Cerebellar cortex (tissue), 1 donor: ENCODE measurements at places on chromosomes 5 and 9.
A peak's percentile ranks its signal among the peaks of the same experiment; 100 is the strongest.

DNA sequence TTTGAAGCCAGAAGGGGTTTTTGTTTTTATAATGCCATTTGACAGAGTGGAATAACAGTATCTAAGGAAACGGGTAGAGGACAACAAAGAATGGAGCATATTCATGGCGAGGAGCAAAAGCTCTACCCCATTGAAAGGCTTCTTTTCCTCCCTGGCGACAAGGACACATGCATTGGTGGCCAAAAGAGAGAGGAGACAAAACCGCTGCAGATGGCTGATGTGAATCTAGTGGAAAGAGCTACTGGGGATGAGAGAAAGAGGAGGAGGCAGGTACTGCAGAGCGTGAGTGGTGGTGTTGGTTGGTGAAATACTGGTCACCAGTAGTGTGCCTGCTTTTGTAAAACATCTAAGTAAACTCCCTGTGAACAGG, 491 bp downstream of the APC start:
- DNase-seq, result peak; percentile 72

GRCh38 chr5:40150896-40151295, 528.8 kb upstream of the PTGER4 start:
- no peak for DNase-seq

- DNase-seq, result no peak
These were observed 1290.8 kb upstream of the CDH9 start for GRCh38 chr5:28329176-28329575.

DNA sequence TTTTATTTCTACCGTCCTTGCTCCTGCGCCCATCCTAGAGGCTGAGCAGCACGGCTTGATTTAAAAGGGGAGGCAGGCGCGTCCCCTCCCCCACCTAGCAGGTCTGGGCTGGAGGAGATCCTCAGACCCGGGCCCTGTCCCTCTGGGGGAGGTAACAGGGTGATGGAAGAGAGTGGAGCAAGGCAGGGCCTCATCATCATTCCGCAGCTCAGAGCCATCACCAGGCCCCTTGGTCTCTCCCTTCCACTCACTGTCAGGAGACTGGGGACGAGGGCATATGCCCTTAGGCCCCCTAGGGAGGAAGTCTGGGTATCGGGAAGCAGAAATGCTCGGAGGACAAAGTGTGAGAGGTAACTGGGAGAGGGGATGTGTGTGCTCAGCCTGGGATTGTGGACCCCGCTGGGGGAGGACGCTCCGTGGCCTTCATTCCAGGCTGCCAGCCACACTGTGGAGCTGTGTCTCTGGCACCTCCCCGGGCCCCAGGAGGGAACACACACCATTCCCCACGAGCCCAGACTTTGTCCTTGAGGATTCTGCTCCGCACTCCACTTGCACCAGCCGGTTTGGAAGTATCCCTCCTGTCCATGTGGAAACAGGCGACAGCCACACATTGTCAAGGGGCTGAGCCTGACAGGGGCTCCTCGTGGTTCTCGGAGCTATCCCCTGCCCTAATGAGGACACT, 761 bp downstream of the REEP2 start:
- peak; percentile 56 for DNase-seq

DNA sequence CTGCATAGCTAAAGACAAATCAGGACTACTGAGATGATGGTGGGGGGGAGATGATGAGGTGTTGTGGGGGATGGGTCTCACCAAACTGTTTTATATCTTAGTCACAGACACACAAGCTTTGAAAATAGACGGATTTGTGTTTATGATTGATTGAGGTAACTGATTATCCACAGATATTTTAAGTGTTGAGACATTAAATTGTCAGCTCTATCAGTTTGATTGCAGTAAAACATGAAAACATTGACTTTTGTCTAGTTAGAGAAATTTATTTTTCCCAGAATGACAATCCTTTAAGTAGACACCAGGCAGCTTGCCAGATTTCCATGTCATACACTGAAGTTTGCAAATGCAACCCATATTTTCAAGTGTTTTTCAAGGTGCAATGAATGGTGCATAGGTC, 149.8 kb downstream of the NR2F1-AS1 start:
- DNase-seq, result no peak

- DNase-seq, result no peak
These were observed 113.9 kb downstream of the DCP2 start for GRCh38 chr5:113090336-113091106.

DNA sequence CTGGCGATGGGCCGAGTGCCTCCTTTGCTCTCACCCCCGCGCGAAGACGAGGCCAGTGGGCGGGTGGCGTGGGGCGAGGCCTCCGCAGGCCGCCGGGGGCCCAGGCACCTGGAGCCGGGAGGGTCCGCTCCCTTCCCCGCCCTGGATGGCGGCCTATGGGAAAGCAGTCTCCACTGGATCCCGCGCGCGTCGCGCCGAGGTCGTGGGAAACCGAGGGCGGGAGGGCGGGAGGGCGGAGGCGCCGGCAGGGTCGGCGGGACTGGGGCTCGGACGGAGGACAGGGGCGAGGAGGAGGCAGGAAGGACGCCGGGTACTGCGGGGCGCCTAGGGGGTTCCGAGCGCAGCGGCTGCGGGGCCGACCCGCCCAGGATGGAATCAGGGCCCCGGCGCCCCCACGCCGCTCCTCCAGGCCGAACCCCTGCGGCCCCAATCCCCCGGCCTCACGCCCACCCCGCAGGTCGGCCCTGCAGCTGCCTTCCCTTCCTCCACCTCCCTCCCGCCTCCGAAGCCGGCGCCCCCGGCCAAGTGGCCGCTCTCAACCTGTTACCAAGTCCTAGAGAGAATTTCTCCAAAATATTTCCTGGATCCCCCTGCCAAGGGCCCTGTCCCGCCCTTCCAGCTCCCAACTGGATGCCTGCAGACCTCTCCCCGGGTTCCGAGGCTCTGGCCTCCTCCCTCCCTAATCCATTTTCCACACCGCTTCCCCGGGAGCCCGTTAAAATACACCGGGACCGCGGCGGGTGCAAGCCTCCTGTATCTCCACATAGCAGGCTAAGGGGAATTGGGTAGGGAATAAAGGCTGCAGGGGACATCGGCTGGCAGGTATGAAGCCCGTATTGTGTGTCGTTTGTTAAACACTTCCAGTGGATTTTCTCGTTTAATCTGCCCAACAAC, 146.3 kb downstream of the ERCC6L2 start:
- DNase-seq, result no peak

- DNase-seq, result peak; percentile 41
These were observed 1.6 kb downstream of the ARSI start for GRCh38 chr5:150301170-150301505.

GRCh38 chr5:181044093-181044599, 4.1 kb downstream of the BTNL9 start:
- DNase-seq, result no peak

DNA sequence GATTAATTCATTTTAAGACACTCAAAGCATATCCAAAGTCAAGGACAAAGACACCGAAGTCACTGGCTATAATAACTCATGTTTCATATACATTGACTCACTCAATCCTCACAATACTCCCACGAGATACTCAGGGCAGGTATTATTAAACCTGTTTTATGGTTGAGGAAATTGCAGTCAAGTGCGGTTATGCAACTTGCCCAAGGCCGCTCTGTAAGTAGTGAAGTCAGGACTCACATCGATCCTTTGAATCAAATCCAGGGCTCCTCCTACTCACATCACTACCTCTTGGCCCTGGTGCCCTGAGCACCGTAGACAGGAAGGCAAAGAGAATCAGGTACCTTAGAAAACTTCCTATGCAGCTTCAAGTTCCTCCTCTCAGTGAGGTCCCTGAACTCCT, 87.8 kb upstream of the APC start:
- no peak for DNase-seq

GRCh38 chr5:159802661-159803060, 113.6 kb upstream of the ADRA1B start:
- no peak for DNase-seq

DNA sequence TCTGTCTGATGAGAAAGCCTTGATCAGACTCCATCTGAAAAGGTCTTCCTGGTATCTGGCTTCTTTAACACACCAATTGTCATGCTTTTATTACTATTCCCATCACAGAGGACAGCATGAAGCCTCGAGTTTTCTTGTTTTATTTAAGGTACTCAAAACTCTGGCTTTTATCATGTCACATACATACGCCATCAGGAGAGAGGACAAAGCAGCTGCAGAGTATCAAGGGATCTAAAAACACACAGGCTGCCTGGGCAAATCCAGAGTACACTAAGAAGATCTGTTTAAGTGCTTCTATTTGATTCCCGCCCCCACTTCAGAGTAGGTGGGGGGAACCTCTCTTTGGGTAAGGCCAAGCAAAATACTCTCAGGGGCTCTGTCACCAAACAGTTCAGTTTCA, 277.2 kb downstream of the SPOCK1 start:
- no peak for DNase-seq

GRCh38 chr9:114046875-114047274, 31.2 kb downstream of the AMBP start:
- no peak for DNase-seq

DNA sequence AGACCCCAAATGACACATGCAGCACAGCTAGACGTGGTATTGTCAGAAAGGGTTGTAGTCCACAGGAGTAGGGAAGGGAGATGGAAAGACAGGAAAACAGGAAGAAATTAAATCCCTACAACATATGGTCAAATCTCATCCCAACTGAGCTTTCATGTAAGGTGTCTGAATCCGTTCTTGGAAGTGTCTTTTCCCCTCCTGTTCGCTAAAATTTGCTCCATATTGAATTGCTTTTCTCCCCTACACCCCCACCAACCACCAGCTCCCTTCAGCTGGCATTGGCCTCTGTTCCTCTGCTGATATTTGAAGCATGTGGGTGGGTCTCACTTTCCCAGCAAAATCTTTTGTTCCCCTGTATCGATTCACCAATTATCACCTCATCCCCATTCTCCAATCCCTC, 376.2 kb upstream of the WWC1 start:
- no peak for DNase-seq

DNA sequence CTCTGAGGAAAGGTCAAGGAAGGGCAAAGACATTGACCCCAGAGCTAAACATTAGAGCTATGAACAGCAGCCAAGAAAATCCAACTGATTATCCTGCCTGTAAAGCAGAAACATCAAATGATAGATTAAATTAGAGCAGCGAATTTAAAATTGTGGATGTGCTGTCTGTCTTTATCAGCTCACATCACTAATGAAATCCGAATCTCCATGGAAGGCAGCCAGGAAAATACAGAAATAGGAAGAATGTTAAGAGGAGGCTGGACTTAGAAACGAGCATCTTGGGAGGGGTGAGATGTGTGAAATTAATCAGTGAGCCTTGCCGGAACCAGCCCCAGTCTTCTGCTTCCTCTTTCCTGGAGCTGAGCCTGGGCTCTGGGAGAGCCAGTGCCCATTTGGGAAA, 191.0 kb downstream of the PJA2 start:
- DNase-seq, result no peak

DNA sequence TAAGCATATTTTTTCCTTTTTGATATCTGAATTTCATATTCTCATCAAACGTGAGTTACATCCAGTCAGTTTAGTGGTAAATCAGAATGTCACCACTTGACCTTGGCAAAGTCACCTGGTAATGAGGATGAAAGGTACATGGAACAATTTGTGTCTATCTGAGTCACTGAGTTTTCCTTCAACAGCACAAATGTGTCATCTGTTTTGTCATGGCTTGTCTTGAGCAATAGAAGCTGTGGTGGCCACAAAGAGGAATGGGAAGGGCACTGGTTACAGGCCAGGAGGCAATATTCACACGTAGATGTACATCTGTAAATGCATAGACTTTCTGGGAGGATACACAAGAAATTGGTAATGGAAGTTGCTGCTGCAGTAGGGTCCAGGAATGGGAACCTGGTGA, 8.4 kb upstream of the ZNF474 start:
- no peak for DNase-seq

DNA sequence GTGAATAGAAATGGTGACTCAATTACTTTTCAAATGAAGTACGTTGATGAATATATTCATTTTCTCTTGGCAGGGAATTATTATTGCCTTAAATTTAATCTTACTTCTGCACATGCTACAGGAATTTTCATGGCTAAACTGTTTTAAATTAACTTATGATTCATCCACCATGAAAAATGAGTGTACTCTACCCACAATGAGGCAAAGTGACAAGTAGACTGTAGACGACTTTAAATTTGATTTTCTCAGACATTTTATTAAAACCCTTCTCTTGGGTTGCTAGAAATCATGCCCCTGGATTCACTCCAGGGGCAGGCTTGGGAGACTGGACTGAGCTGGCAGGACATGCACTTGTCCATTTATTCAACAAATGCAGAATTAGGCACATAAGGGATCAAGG, 23.5 kb upstream of the ERAP2 start:
- DNase-seq, result no peak

DNA sequence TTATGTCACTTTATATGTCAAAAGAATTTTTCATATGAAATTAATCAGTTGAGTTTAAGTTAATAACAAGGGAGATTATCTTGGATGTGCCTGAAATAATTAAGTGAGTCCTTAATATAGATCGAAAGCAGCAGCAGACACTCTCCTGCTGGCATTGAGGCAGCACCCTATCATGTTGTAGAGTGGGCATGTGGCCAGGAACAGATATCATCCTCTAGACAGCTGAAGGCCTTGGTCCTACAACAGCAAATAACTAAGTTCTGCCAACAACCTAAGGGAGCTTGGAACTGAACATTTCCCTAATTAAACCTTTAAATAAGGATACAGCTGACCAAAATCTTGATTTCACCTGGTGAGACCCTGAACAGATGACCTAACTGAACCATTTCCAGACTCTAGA, 25.8 kb upstream of the UGT3A1 start:
- no peak for DNase-seq

- DNase-seq, result no peak
These were observed 175.7 kb downstream of the MELK start for GRCh38 chr9:36748322-36748899.

DNA sequence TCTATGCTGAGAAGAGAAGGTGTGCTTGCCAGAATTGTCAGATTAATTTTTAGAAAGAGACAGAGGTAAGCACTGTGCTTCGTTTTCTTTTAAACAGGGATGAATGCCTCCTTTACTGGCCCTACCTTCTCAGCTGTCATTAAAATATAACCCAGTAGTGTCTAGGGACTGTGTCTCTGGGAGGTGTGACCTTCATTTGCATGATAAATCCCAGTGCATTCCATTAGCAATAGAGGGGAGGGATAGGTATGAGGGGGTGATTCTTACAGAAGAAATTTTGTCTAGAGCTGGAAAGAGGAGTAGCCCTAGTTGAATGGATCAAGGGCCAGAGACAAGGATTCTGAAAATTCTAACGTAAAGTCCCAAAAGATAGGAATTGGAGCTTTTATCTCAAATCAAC, 351.5 kb downstream of the BNC2 start:
- no peak for DNase-seq

- DNase-seq, result peak; percentile 84
These were observed 55.1 kb downstream of the ANKH start for GRCh38 chr5:14816374-14816998.

DNA sequence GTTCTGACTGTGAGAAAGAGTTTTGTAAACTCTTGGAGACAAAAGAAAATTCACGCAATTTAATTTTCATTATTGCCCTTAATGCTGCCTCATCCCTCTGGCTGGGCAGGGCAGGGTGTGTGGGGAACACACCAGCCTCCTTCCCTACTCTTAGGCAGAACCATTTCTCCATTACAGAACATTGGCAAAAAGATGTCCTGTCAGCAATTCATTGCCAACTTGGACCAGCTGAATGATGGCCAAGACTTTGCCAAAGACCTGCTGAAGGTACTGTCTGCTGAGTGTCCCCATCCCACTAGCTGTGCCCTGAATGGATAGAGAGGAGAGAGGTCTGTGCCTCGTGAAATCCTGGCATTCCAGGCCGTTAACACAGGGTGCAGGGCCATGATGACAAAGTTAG, 37.9 kb downstream of the PSD2 start:
- no peak for DNase-seq

- no peak for DNase-seq
These were observed 17.7 kb downstream of the NINJ1 start for GRCh38 chr9:93116072-93116961.
